ENCODE measurements at places on chromosomes 11 and 22.
A peak's percentile ranks its signal among the peaks of the same experiment; 100 is the strongest.

GRCh38 chr11:72058416-72059034 is 21.8 kb downstream of the NUMA1 start:
- DNase-seq: peak; percentile 59

DNA sequence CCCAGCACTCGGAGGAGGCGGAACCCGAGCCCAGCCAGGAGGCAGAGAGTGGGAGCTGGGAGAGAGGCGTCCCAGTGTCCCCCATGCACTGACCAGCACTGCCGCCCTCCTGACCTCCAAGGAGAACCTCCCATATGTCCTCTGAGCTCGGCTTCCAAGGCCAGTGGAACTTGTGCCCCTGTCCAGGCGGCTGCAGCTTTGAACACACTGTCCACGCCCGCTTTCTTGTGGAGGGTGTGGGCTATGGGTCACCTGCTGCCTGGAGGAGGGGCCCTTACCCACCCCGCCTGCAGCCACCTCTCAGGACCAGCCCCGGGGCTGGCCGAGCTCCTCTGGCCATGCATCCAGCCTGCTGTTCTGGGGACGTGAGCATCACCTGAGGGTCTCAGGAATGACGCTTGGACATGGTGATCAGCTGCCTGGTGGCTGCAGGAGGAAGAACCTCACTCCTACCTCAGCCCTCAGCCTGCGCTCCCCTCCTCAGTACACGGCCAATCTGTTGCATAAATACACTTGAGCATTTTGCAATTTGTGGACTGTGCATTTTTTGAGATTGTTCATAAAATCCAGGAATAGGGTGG is 22.2 kb upstream of the MUC5B start:
- no peak for DNase-seq

DNA sequence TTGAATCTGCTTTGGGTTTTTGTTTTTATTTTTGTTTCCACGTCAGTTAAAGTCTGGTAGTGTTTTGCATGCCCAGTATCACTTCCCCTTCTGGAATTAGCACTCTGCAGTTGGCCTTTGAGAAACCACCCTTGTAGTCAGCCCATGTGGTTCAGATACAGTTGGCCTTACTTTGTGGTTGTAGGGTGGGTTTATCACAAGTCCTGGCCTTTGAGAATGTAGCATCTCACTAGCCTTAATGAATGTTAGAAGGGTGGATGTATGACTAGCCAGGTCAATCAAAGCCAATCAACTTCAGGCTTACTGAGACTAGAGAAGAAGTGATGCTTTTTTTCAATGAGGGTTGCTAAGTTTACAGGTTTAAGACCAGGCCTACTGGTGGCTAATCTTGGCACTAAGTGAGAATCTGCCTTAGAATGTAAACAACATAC is 19.8 kb downstream of the ARL14EP start:
- no peak for DNase-seq

DNA sequence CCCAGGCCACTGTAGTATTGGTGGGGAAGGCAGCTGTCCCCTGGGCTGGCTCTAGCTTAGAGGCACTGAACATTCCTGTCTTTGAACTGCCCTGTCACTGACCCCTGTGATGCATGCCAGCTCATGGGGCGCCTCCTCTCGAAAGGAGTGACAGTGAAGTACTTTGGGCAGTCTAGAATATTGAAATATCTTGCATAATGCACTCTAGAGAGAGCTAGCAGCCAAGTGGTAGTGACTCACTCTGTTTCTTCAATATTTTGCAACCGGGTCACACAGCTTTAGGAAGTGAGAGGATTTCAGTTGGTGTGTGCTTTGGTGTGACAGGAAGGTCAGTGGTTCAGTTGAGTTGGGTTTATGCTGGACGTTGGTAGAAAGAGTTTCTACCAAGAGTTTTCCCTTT is 35.5 kb upstream of the ST14 start:
- peak; percentile 87 for DNase-seq

- DNase-seq: no peak
Measured at GRCh38 chr11:36512016-36512415, 1.9 kb upstream of the TRAF6 start.

DNA sequence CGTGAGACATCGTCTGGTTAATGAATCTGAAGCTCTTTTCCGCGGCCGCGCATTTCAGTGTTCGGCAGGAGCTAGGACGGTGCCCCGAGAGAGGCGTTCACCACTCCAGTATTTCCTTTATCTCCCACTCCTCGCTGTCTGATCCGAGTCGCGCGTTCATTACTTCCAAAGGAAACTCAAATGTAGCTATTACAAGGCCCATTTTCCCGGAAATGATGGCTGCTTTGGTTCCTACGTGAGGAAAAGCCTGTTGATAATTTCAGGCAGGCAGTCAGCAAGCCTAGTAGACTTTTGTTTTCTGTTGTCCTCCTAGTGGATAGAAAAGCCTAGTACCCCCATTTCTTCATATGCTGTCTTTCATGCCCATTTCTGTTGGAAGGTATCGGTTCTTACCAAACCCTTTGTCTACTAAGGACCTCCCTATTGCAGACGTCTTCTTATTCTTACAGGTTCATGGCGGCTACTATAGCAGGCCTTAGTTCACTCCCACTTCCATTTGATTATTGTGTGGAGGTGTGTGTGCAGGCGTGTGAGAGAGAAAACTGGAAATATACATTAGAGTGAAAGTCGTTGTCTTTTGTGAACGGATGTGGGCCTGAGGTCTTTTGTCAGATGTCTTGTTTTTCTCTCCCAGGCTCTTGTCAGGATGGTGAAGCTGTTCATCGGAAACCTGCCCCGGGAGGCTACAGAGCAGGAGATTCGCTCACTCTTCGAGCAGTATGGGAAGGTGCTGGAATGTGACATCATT is 737 bp downstream of the RBM4 start:
- DNase-seq: no peak

GRCh38 chr11:5686426-5686825 is 1.6 kb upstream of the TRIM5 start:
- DNase-seq: no peak

DNA sequence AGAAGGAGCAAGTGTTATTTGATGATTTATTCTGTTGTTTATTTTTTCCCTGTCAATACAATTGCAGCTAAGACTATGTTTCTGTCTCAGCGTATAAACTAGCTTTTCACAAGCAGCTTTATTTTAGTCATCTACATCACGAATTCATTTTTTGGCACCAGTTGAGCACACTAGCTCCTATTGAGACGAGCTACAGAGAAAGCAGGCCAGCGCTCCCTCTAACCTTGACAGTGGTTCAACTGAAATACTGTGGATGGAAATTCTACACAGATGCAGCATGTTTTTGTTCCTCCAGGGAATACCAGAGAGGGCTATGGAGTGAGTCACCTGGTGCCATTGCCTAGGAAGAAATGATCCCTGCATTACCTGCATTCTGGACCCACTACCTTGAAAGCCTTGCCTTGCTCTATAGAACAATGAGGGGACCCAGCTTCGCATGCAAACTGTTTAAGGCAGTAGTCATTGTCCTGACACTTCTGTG is 108.2 kb upstream of the ARHGAP42 start:
- DNase-seq: no peak

GRCh38 chr11:1988667-1989317 is 8.8 kb downstream of the H19 start:
- peak; percentile 52 for DNase-seq

DNA sequence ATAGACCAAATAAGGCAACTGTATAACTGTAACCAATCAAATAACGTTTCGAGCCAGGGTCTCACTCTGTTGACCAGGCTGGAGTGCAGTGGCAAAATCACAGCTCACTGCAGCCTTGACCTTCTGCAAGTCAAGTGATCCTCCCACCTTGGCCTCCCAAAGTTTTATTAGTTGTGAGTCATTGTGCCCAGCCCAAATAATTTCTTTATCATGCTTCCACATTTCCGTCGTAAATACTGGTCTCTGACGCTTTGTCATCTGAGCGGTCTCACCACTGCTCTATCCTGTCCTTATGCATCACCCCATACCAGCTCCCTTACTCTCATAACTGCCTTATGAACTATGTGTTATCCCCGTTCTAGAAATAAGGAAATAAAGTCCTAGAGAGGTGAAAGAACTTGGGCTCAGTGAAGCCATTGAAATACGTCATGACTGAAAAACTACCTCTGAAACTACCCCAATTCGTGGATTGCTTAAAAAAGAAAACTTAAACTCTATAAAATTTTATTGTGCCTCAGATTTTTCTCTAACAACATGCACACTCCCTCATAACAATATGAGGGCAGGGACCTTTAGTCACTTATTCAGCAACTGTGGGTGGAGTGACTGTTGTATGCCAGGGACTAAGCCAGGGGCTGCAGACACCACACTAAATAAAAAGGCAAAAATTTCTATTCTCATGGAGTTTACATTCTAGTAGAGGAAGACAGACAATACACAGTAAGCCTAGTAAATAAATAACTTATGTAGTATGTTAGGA is 15.8 kb upstream of the RTN4RL2 start:
- no peak for DNase-seq

DNA sequence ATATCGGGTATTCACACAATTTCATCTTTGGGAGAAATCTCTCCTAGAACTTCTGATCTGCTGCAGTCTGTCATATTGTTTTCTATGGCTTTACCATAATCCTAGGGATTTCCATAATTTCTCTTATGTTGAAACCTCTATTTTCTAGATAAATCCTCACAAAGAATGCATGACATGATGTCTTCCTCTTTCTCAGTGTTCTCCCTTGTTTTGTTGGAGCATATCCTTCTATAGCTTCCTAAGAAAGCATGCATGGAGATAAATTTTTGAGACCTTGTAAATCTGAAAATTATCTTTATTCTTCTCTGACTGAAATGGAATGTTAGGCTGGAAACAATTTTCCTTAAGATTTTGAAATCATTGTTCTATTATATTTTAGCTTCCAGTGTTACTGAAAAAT is 115.5 kb downstream of the WNT11 start:
- no peak for DNase-seq

DNA sequence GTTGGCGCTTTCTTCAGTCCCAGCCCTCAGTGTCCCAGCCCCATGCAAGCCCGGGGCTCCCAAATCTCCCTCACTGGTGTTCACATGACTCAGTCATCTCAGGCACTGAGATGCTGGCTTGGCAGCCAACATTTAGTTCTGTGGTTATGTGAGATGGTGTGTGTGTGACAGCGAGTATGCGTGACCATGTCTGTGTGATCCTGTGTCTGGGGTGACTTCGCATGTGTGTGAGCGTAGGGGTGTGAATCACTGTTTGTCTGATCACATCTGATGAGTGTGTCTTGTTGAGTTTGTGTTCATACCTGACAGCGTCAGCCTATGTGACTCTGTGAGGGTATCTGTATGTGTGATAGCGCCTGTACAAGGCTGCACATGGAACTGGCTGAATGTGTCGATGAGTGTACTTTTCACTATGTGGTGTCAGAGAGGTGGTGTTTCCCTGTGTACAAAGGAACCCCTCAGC is 16.2 kb downstream of the CREB3L1 start:
- no peak for DNase-seq

- no peak for DNase-seq
Measured at GRCh38 chr11:30876663-30877396, 290.7 kb upstream of the MPPED2 start.

DNA sequence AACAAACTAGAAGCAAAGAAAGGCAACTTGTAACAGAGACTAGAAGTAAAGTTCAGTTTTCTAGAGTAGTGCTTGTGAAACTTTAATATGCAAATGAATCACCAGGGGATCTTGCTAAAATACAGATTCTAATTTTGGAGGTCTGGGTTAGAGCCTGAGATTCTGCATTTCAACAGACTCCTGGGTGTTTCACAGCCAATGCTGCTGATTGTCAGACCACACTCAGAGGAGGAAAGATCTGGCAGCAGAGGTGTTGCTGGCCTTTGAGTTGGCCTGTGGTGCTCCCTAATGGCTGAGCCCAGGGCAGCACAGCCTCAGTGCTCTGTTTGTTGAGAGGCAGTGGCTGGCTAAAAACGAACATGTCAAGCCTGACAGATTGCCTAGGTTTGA is 5.4 kb downstream of the CRY2 start:
- DNase-seq: no peak
